ENCODE measurements at places on chromosomes 4 and X.

DNA sequence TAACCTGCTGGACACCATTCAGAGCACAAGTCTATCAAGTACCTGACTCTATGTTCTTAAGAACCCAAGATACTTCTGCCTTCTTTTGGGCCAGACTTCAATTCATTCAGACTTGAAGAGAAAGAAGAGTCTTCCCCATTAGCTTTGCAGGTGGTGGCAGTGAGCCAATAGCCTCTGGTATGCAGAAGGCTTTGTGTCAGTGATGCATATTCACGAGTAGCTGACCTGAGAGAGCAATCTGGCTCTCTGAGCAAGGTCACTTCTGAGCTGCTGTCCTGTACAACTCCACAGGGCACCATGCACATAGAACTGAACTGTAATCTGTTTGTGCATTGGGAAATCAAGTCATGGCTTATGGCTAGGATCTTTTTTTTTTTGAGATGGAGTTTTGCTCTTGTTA is 39.9 kb upstream of the SPINK2 start:
- no peak for DNase-seq

DNA sequence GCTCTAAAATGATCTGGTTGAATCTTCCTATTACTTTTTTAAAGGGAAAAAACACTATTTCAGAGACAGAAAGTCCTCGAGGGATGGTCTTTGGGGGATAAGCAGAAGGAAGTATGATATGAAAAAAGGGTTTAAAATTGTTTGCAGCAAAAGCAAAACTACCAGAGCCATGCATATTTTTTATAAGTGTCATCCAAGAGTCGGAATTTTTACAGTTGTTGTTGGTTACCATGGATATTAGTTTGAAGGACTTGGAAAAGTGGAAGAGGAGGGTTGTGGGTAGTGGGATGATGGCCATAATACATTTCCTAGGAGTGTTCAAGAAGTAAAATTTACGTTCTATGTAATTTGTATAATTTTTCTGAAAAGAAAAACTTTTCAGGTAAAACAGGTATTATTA is 134.4 kb downstream of the PCDH7 start:
- no peak for DNase-seq

GRCh38 chrX:13864264-13864663 is 47.4 kb upstream of the GPM6B start:
- no peak for DNase-seq

GRCh38 chr4:170339522-170339921 is 249.8 kb upstream of the AADAT start:
- DNase-seq = no peak

GRCh38 chr4:135325264-135325663 is 1123.7 kb upstream of the PABPC4L start:
- DNase-seq = no peak

DNA sequence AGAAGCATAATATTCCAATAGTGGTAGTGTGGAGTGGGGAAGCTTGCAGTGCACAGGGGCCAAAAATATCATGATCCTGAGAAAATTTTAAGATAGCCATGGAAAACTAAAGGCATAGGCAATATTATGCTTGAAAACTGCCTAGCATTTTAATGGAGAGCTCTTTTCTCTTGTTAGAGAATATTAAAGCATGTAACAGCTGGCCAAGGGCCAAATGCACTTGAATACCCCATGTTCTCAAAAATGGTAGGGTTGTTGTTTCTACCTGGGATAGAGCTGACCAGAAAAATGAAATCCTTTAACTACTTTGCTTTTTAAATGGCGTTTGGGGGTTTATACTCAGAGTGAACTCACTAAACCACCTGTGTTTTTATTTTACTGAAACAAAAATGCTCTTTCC is 739.6 kb upstream of the SLIT2 start:
- DNase-seq = no peak

GRCh38 chr4:71553605-71554004 is 214.8 kb downstream of the SLC4A4 start:
- no peak for DNase-seq

GRCh38 chr4:151952137-151952536 is 191.3 kb upstream of the GATB start:
- DNase-seq = no peak

DNA sequence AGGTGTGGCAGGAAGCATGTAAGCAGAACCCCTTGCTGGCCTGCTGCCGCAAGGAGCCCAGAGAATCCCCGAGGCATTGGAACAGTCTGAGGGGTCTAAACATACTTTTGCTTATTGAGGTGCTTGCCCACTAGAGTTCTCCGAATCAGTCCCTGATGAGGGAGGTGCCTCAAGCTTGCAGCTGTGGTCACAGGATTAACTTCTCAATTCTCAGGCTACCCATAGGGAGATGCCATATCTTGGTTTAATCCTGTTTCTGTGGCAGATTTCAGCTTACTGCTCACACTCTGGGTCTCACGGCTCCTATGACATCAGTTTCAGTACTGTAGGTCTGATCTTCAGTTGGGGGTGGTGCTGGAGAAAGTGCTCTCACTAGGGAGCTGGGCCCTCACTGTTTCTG is 39.9 kb downstream of the CCNG2 start:
- no peak for DNase-seq

DNA sequence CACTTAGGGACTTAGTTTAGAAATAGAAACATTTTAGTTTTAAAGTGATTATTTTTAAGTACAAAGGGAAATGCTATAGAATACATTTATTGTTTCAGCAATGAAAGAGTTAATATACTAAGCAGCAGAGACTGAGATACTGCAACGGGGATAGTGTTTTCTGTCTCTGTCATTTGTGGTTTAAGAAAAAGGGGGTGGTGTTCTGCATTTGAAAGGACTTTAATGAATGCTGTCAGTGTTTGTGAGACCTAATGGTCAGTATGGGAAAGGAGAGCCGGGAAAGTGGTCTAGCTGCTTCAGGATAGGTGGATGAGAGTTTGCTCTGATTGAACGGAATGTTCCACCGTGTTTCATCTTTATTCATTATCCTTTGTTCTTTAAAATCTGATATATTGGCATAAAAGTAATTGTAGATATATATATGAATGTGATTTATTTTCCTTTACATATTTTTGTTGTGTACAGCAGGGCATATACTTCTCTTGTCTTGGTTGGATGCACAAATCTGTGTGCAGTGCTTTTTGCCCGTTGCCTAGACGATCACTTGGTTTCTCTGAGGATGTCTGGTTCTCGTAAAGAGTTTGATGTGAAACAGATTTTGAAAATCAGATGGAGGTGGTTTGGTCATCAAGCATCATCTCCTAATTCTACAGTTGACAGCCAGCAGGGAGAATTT is at the start of gene KLHL5:
TSS of gene KLHL5 (plus strand) at position 139 of the 676 bp plus-strand sequence. CDS start at position 560, 421 bp downstream.
- no peak for DNase-seq

GRCh38 chrX:103201041-103201440 is 13.9 kb upstream of the BEX4 start:
- no peak for DNase-seq

GRCh38 chr4:168451744-168452390 is 28.4 kb downstream of the DDX60L start:
- DNase-seq = no peak

DNA sequence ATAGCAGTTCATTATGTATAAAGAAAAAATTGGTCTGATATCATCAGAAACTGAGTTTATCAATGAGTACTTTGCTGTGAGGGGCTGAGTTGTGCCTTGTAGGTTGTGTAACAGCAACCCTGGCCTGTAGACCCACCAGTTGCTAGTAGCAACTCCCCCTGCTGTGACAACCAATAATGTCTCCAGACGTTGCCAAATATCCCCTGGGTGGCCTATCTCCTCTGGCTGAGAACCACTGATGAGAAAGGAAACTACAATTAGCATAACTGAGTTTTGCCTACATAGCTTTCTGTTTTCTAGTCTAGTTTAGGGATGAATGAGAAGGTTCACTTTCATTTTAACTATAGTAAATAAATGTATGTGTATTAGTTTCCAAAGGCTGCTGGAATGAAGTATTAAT is 234.1 kb downstream of the CPE start:
- DNase-seq = no peak

GRCh38 chrX:137749246-137749645 is 183.3 kb downstream of the ZIC3 start:
- no peak for DNase-seq

DNA sequence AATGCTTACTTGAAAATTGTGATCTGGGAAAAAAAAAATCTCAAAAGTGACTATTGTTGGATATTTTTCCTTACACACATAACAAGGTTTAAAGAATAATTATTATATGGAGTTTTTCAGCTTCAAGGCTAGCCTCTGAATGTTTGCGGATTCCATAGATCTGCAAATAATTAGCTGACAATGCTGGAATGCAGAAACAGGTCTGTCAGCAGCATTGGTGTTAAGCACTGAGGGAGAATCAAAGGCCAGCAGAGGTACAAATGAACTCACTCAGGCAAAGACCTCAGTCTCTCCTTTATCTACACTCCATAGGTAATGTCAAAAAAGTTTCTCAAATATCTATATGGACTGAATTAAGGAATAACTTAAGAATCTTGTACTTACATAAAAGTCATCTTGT is 35.1 kb downstream of the SMIM31 start:
- no peak for DNase-seq

- no peak for DNase-seq
Observed at GRCh38 chrX:139949703-139950102, 15.6 kb downstream of the CXorf66 start.

DNA sequence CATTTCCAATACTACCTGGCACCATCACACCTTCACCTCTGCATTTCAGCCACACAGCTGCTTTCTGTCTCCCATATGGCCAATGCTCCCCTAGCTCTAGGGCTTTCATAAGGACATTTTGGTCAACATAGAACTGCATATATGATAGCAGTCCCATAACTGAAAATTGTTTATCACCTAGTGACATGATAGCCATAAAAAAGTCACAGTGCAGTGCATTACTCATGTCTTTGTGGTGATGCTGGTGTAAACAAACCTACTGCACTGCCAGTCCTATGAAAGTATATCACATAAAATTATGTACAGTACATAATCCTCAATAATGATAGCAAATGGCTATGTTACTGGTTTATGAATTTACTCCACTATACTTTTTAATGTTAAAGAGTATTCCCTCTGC is 221.0 kb downstream of the NAF1 start:
- DNase-seq = no peak

- no peak for DNase-seq
Observed at GRCh38 chrX:125407314-125407713, 87.6 kb downstream of the TEX13C start.

DNA sequence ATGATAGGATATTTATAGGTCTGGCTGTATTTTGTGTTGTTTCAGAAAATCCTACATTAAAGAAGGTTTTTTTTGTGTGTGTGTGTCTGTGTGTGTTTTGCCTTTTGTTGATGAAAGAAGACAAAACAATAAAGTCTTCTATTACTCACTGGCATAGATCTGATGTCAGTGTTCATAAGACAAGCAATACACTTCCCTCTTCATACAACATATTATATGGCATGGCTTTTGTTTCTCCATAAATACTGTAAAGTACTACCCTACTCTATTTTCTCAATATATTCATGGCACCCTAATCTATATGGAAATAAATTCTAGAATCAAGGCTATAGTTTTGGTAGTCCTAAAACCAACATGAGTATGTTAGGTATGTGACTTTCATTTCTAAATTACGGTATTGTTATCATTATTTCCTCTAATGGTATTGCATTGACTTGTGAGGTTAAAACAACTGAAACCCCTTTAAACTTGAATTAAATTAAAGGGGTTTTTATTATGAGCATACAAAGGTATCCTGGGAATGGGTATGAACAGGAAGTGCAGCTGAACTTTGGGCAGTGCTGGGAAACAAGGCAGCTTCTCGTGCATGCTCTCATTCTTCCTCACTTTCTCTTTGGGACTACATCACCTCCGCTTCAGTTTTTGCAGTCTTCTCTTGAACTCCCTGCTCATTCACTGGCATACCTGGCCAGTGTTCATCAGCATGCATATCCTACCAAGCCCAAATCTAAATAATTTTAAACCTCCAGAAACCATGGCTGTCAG is 70.5 kb upstream of the PRSS48 start:
- no peak for DNase-seq

DNA sequence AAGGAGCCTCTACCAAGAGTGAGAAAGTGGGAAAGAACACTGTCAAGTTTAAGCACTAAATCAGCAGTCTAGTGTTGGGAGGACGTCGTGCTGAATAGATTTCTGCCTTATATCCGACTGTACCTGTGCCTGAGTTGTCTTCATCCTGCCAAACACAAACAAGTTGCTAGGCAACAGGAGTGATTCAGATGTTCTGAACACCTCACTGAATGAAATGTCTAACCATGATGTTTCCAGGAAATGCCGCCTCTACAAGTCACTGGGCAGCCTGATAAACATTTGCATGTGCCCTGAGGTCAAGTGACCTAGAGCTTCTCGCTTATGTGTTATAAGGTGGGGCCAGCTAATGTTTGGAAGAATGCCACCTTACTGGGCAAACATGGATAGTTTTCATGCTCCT is 37.9 kb downstream of the SGMS2 start:
- DNase-seq = no peak

- no peak for DNase-seq
Observed at GRCh38 chrX:41381685-41382084, 47.7 kb downstream of the DDX3X start.

GRCh38 chr4:150145090-150145945 is 67.1 kb downstream of the DCLK2 start:
- no peak for DNase-seq

DNA sequence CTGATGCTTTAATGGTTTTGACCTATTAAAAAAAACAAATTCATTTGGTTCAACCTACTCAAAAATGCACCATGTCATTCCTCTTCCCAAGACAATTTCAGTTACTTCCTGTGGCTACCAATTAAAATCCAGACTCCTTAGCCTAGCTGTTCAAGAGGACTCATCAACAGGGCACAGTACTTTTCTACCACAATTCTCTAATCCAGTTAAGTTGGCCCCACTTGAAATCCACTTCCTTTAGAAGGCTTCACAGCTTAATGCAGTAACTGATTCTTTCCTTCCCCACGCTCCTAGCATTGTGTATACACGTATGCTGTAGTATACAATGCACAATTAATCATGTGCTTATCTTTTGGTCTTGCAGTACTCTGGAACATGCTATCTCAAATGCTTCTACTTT is 129.8 kb downstream of the UGT8 start:
- no peak for DNase-seq

DNA sequence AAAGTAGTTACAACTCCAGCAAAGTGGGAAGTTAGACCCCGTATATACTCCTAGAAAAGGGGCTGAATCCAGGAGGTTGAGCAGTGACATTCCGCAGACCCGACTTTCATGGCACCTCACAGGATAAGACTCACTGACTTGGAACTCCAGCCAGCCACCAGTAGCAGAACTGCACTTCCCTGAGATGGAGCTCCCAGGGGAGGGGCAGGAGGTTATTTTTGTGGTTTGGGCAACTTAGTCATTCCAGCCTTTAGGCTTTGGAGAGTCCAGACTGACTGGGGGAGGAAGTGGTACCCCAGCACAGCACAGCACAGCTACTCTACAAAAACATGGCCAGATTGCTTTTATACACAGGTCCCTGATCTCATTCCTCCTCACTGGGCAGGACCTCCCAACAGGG is 319.1 kb downstream of the PCDH19 start:
- DNase-seq = no peak

DNA sequence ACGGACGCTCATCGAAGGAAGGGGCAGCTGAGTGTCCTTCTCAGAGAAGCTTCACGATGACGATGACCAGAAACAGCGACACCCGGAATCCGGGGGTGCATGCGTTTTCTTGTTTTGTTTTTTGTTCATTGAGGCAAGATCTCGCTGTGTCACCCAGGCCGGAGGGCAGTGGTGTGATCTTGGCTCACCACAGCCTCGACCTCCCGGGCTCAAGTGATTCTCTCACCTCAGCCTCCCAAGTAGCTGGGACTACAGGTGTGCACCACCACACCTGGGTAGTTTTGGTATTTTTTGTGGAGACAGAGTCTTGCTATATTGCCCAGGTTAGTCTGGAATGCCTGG is 19.8 kb downstream of the DGKQ start:
- no peak for DNase-seq

GRCh38 chrX:136639506-136640176 is 8.3 kb upstream of the CD40LG start:
- no peak for DNase-seq
